ENCODE measurements at places on chromosomes 2 and 18. TPM values are rescaled to one million over a fixed set of nuclear protein-coding genes. Genes with fewer than 3 reads are reported as not detected.

GRCh38 chr18:48777026-48777743, 173.6 kb downstream of the SMAD7 start:
- peaks cover 27% of the 10 kb centered on the region for H3K4me1 ChIP-seq
- H3K27ac ChIP-seq: no peak overlapping the region
- DNase-seq: peak; percentile 61
- H3K4me3 ChIP-seq: no peak overlapping the region

- no peak overlapping the region for H3K27ac ChIP-seq
- H3K4me3 ChIP-seq: no peak overlapping the region
- H3K36me3 ChIP-seq: no peaks in the 10 kb centered on the region
- H3K27me3 ChIP-seq: no peaks in the 10 kb centered on the region
Observed at GRCh38 chr2:143499061-143499460, 369.8 kb downstream of the ARHGAP15 start.

DNA sequence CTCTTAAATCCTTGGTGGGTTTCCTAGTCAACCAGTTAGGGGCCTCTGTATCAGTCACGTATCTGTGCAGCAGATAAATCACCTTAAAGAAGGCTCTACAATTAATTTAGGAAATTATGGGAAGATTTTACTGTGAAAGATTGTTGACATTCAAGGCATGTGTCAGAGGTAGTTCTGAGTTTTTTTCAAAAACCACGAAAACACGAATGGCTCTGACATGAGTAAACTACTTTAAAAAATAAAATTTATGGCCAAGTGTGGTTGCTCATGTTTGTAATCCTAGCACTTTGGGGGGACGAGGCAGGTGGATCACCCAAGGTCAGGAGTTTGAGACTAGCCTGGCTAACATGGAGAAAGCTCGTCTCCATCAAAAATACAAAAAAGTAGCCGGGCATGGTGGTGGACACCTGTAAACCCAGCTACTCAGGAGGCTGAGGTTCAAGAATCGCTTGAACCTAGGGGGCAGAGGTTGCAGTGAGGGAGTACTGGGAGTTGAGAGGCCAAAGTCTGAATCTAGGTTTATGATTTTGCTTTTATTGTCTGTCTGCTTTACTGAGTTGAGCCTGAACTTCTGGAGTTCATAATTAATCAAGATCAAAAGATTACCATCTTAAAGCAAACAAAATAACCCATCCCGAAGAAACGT, 77.1 kb downstream of the SPRED2 start:
- no peak overlapping the region for H3K27ac ChIP-seq
- H3K36me3 ChIP-seq: no peaks in the 10 kb centered on the region
- H3K27me3 ChIP-seq: no peaks in the 10 kb centered on the region
- DNase-seq: peak; percentile 49
- peaks cover 61% of the 10 kb centered on the region for H3K4me1 ChIP-seq
- no peak overlapping the region for H3K4me3 ChIP-seq

The DUSP11 gene
- 37.3 TPM for total RNA-seq

The PIKFYVE gene
- 19.7 TPM for total RNA-seq

- DNase-seq: no peak
- no peak overlapping the region for H3K27ac ChIP-seq
- peaks cover 11% of the 10 kb centered on the region for H3K4me1 ChIP-seq
- no peak overlapping the region for H3K4me3 ChIP-seq
Observed at GRCh38 chr18:54250846-54251261, 18.5 kb upstream of the POLI start.

- H3K27ac ChIP-seq: no peak overlapping the region
- H3K4me3 ChIP-seq: no peak overlapping the region
- H3K4me1 ChIP-seq: no peaks in the 10 kb centered on the region
- no peak for DNase-seq
- no peaks in the 10 kb centered on the region for H3K27me3 ChIP-seq
Observed at GRCh38 chr18:22961156-22961555, 28.0 kb downstream of the RBBP8 start.

The GPR39 gene
- total RNA-seq: 3.8 TPM

The SERPINB4 gene
- total RNA-seq: not detected

The CRYGD gene
- not detected for total RNA-seq

GRCh38 chr2:212987492-212987891, 163.9 kb downstream of the IKZF2 start:
- no peak overlapping the region for H3K27ac ChIP-seq
- no peaks in the 10 kb centered on the region for H3K4me1 ChIP-seq
- no peak overlapping the region for H3K4me3 ChIP-seq
- H3K36me3 ChIP-seq: no peaks in the 10 kb centered on the region

The TTL gene
- total RNA-seq: 68.4 TPM

The COL5A2 gene
- total RNA-seq: 962 TPM

DNA sequence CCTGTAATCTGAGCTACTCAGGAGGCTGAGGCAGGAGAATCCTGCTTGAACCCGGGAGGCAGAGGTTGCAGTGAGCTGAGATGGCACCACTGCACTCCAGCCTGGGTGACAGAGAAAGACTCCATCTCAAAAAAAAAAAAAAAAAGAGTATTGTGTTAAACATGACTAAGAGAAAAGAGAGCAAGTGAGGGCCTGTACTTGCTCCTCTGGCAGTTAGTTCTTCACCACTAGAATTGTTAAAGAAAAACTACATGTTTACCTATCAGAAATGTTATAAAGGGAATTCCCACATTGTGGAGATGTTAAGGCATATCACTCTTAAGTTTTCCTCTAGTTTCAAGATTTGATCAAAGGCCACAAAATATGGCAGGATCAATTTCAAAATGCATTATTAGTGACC, 75.4 kb upstream of the LRATD1 start:
- H3K27me3 ChIP-seq: no peaks in the 10 kb centered on the region
- H3K4me1 ChIP-seq: no peaks in the 10 kb centered on the region
- H3K36me3 ChIP-seq: no peaks in the 10 kb centered on the region

DNA sequence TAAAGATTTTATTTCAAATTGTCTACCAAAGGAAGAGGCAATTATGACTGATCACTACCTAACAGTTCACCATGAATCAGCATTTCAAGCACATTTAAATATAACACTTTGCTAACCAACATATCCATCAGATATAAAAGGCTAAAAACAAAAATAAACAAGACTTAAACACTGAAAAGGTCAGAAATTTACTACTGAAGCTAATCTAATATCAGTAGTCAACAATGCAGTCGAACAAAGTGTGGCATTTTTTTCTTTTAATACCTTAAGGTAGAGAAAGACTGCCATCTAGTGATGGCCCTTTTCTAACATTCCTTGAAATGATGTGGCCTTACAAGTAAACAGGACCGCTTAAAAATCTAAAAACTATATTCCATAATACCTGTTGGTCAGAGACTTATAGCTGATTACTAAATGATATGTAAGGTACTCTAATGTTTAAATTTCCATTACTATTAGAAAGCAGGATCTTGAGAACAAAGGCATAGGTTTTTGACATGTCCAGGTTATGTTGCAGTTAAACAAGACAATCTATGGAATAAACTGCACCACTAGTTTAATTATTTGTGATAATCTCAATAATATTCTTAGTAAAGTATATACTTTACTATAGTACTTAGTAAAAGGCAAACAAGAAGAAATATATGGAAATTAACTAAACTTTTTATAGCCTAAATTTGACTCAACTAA, 80.0 kb downstream of the EXOC6B start:
- no peaks in the 10 kb centered on the region for H3K27me3 ChIP-seq
- H3K36me3 ChIP-seq: no peaks in the 10 kb centered on the region
- no peak overlapping the region for H3K4me3 ChIP-seq
- H3K4me1 ChIP-seq: peaks cover 13% of the 10 kb centered on the region

DNA sequence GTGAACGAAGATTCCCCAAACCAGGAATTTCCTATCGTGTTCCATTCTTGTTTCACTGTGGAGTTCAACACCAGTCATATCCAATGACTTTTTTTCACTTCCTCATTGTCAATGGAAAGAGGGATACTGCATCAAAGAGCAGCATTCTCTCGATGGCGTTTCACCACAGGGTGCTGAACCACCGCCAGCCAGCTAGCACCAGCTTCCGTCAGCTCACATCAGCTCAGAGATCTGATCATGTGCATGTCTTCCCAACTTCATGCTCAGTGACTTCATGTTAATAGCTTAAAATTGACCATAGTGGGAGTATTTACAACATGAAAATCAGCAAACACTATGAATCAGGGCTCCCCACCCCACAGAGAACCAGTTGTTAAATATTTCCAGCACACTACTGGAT, 359.9 kb downstream of the TNS1 start:
- H3K4me3 ChIP-seq: no peak overlapping the region
- DNase-seq: no peak
- H3K27ac ChIP-seq: no peak overlapping the region
- H3K27me3 ChIP-seq: no peaks in the 10 kb centered on the region
- no peaks in the 10 kb centered on the region for H3K36me3 ChIP-seq

The HAUS1 gene
- total RNA-seq: 24.2 TPM

The PHOSPHO2 gene
- total RNA-seq: 2.4 TPM

The KCNE4 gene
- total RNA-seq: 3.8 TPM

GRCh38 chr2:240636563-240637115, 11.4 kb downstream of the GPR35 start:
- peaks cover 14% of the 10 kb centered on the region for H3K27me3 ChIP-seq
- H3K27ac ChIP-seq: no peak overlapping the region
- no peaks in the 10 kb centered on the region for H3K4me1 ChIP-seq
- no peak overlapping the region for H3K4me3 ChIP-seq
- no peak for DNase-seq

DNA sequence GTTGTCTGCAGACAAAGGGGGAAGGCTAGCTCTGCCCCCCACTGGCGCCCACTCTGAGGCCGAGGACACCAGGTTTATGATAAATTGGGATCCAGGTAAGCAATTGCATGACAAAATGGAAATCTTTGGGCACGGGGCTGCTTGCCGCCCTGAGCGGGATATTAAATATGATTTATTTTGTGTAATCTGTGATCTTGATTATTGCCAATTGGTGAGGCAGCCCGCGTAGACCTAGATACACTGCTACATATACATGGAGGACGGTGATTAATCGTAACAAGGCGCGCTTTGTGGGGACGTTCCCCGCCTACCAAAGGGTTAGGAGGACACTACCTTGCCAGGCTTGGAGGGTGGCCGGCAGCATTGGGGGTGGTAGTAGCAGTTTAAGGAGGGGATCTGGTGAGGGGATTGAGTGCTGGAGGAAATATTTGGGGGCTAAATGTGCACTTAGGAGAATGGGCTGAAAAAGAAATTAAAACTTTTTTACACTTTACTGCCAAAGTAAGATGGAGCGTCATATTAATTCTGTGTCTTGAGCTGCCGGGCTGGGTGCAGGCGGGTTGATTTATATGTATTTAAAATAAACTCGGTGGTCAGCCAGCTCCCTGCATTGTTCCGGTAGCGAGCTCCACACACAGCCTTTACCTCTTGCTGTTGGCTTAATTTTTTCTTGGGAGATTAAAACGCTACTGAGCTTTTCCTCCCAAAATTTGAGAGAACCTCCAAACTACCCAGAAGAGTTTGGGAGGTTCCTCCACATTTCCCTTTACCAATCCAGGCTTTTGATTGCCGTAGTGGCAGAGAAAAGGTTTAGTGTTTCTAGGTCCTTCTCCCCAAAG, 4.1 kb downstream of the HOXD3 start:
- DNase-seq: no peak
- H3K4me3 ChIP-seq: peak overlapping the region; percentile 62
- H3K27me3 ChIP-seq: no peaks in the 10 kb centered on the region
- H3K4me1 ChIP-seq: no peaks in the 10 kb centered on the region
- peak overlapping the region; percentile 44 for H3K27ac ChIP-seq

DNA sequence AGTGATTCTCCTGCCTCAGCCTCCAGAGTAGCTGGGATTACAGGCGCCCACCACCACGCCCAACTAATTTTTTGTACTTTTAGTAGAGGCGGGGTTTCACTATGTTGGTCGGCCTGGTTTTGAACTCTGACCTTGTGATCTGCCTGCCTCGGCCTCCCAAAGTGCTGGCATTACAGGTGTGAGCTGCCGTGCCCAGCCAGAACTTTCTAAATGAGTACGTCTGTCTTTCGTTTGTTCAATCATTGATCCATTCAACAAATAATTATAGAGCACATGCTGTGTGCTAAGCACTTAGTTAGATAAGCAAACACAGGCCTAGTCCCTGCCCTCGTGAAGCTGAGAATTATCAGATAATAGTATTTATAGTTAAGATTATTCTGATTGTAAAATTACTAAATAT, 56.5 kb downstream of the TTC39C start:
- no peaks in the 10 kb centered on the region for H3K27me3 ChIP-seq
- H3K4me1 ChIP-seq: peaks cover 6% of the 10 kb centered on the region
- H3K36me3 ChIP-seq: peaks cover 9% of the 10 kb centered on the region
- H3K4me3 ChIP-seq: no peak overlapping the region
- no peak overlapping the region for H3K27ac ChIP-seq

GRCh38 chr2:120999377-121000097, 263.9 kb downstream of the GLI2 start:
- no peaks in the 10 kb centered on the region for H3K4me1 ChIP-seq
- no peaks in the 10 kb centered on the region for H3K36me3 ChIP-seq
- no peak for DNase-seq
- H3K27me3 ChIP-seq: peaks cover 6% of the 10 kb centered on the region
- no peak overlapping the region for H3K27ac ChIP-seq
- H3K4me3 ChIP-seq: no peak overlapping the region

- H3K27ac ChIP-seq: peak overlapping the region; percentile 66
- H3K27me3 ChIP-seq: no peaks in the 10 kb centered on the region
- H3K4me1 ChIP-seq: peaks cover 24% of the 10 kb centered on the region
- no peaks in the 10 kb centered on the region for H3K36me3 ChIP-seq
Observed at GRCh38 chr2:54456362-54456611, 160 bp downstream of the SPTBN1 start.

- peak overlapping the region; percentile 80 for H3K27ac ChIP-seq
- peaks cover 29% of the 10 kb centered on the region for H3K36me3 ChIP-seq
- DNase-seq: peak; percentile 64
- H3K27me3 ChIP-seq: no peaks in the 10 kb centered on the region
- peaks cover 37% of the 10 kb centered on the region for H3K4me1 ChIP-seq
- H3K4me3 ChIP-seq: peak overlapping the region; percentile 15
Observed at GRCh38 chr2:101464841-101465240, 10.1 kb downstream of the RFX8 start.

GRCh38 chr2:162929571-162929970, 91.0 kb upstream of the KCNH7 start:
- DNase-seq: peak; percentile 41
- no peak overlapping the region for H3K4me3 ChIP-seq
- H3K4me1 ChIP-seq: peaks cover 40% of the 10 kb centered on the region
- no peak overlapping the region for H3K27ac ChIP-seq
- H3K36me3 ChIP-seq: no peaks in the 10 kb centered on the region

DNA sequence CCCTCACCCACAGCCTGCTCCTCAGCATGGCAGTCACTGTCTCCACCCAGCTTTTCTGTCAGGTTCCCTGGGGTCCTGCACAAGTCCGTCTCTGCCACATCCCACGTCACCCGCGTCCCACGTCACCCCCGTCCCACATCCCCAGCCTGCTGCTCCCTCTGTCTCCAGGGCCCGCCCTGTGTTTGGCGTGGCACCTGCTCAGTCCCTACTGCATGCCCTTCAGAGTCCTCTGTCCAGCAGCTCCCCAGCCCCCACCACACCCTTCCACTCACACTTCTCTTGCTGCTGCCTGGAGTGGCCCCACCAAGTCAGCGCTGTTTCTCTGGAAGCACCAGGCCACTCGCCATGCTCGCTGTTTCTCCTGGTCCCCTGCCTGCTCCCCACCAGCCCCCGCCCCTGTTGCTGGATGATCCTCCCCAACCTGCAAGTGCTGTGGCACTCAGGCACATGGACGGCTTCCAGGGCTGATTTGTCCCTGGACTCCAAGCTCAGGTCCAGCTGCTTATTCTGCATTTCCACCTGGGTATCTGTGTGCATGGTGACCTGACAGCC, 18.8 kb downstream of the ATG4B start:
- H3K4me3 ChIP-seq: no peak overlapping the region
- DNase-seq: no peak
- peaks cover 12% of the 10 kb centered on the region for H3K36me3 ChIP-seq
- H3K4me1 ChIP-seq: no peaks in the 10 kb centered on the region
- H3K27me3 ChIP-seq: no peaks in the 10 kb centered on the region
- no peak overlapping the region for H3K27ac ChIP-seq

GRCh38 chr2:169452080-169452479, 27.2 kb upstream of the BBS5 start:
- DNase-seq: peak; percentile 63
- H3K27me3 ChIP-seq: no peaks in the 10 kb centered on the region
- no peak overlapping the region for H3K27ac ChIP-seq
- no peak overlapping the region for H3K4me3 ChIP-seq
- H3K4me1 ChIP-seq: no peaks in the 10 kb centered on the region

All from GM23248 (cell line).